ENCODE measurements at places on chromosomes 11 and 22.

DNA sequence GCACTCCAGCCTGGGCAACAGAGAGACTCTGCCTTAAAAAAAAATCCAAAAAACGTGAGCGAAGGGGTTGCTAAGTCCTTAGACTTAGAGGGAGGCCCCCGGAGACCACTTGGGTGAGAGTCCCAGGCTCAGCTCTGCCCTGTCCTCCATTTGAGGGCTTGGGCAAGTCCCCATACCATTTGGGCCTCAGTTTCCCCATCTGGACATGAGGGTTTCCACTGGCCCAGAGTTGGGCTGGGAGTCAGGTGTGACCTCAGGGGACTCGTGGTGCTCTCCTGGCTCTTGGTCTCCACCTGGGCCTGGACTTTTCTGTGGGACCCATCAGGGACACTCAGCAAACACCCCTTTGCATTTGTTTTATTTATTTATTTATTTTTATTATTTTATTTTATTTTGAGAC is 35.2 kb upstream of the CSNK1E start:
- peak; percentile 50 for DNase-seq

GRCh38 chr11:27443746-27444507 is 28.7 kb downstream of the LGR4 start:
- DNase-seq, result no peak

DNA sequence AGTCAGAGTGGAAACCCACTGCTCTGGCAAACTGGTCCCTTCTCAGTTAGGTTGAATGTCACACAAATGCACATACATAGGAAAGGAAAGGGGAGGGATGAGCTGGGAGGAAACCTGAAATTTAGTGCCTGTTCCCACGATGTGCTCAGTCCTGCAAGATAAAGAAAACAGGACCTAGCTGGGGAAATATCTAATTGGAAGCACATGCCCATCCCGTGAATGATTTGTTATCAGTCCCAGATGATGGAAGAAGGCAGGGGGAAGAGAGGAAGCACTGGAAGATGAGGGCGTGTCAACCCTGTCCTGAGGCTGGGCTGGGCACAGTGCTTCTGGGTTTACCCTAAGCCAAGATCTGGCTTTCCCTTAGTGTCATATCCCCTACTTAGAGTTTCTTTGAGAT is 173.9 kb downstream of the NAV2 start:
- DNase-seq, result no peak

DNA sequence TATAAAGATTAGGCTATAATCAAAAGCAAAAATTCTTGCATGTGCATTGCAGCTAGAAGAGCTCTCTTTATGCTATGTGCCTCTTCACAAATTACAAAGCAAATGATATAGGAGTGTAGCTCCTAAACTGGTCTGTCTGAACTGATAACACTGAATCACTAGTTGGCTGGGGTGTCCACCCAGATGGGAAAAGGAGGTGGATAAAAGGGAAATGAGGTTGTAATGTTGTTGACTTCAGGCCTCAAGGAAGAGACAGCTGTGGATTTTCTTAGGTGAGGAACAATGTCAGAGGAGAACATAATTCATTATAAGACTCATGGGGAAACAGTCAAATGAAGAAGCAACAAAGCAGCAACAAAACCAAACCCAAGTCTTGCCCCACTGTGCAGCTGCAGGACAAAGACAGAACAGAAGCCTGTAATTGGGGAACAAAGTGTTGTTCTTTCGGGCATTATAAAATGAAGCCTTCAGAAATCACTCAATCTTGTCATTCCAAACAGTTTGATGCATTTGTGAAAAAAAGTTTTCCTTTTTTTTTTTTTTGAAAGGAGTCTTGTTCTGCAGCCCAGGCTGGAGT is 130.1 kb upstream of the DDI1 start:
- no peak for DNase-seq

DNA sequence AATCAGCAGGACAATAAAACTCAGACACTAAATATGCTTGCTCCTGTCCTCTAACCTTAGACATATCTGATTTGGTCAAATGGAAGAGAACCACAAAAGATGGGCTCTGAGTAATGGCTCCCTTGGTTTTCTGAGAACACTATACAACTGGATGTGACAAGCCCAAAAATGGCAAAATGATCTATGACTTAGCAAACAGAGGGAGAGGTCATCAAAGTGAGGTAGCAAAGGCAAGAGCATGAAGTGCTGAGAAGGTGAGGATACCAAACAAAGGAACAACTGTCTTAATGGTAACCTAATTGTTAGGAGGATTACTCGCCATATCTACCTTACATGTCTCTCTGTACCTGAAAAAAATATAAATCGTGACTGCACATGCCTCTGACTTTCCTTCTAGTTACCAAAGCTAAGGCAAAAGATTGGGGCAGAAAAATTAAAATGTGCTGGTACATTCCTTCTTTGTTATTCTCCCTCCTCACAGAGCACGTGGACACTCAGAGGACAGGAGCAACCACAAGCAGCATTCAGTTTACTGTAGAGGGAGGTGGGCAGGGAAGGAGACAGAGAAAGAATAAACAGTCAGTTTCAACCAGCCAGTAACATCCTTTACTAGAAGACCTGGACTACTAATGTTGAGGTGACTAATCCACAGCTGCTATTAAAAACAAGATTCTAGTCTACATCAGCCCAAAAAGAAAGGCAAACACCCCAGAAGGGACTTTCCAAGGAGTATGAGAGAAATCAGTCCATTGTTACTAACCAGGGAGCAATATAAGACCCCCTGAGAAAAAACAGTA is 88.8 kb downstream of the AMBRA1 start:
- DNase-seq, result no peak

DNA sequence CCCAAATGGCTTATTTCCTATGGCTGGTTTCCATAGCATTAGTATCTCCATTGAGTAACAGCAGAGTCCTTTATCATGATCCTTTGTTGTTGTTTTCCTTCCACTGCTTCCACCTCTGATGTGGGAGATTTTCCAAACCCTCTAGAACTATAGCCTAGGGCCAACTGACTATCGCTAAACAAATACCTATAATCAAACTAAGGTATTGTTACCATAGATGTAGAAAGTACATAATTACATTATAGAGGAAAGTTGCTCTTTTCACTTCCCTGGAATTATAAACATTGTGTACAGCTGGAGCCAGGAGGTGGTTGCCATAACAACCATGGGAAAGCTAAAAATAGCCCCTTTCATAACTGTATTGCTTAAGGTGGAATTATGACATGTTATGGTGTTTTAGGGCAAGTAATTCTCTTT is 47.0 kb upstream of the ALKBH3 start:
- no peak for DNase-seq

GRCh38 chr22:44584256-44584902 is 86.3 kb upstream of the RTL6 start:
- DNase-seq, result no peak

DNA sequence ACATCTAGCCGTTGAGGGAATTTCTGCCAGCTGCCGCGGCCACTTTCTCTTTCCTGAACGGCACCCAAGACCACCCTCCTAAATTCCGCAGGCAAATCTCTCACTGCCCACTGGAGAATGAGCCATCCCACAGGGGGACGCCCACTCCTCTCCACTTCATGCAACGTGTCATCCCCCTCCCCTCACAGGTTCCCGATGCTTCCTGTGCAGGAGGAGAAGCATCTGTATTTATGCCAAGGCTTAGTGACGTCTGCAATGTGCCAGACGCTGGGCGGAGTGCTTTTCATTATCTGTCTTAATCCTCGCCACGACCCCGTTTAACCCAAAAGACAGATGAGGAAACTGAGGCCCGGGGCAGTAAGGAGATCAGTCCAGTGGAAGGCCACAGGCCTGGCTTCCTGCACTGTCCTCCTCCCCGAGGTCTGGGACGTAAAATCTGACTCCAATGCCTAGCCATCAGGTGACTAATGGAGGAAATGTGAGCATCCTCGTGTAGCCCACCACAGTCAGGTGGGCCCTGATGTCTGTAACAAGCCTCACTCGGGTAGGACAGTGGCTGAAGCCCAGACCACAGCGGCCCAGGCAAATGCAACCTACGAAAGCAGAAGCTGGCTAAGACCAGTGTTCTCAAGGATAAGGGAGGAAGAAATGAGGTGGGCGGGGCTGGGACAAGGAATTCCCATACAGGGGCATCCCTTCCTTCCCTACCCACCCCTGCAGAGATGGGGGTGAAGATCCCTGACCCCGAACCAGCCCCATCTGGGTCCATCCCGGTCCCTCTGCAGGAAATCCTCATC is 23.1 kb downstream of the MN1 start:
- no peak for DNase-seq

DNA sequence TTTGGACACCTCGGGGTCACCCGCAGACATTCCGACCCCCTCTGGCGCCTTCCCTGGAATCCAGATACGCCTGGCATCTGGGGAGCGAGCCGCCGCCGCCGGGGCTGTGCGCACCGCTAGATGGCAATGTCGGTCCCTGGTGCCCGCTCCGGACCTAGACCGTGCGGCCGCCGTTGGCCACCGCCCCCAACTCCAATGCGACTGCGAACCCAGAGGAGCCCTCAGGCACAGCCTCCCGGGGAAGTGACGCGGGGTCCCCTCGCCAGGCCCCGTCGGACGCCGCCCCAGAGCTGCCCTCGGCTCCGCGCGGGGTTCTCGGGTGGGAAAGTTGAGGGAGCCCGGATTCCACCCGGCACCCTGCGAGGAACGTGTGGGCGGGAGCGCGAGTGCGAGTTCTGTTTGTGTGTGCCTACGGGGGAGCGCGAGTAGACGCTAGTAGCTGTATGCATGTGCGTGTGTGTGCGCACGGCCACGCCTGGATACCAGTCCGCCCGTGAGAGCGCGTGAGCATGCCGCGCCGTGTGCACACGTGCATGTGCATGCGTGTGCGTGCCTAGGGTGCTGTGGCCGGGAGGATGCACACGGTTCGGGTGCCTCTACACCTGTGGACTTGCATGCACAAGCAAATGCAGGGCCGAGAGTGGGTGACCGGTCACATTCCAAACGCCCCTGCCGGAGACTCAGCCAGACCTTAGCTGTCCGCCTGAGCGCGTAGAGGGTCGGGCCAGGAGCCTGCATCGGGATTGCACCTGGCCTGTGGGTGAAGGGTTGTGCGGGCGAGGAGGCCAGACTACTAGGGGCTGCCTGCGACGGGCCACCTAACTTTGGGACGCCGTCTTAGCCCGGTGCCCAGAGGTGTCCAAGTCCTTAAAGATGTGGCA is 1.9 kb downstream of the CHRM4 start:
- peak; percentile 82 for DNase-seq
